ENCODE measurements at places on chromosomes 11 and 22. TPM values are rescaled to one million over a fixed set of nuclear protein-coding genes. Genes with fewer than 3 reads are reported as not detected.

GRCh38 chr22:50218996-50219727 lies 18.4 kb downstream of the SELENOO start:
- no peak for DNase-seq

DNA sequence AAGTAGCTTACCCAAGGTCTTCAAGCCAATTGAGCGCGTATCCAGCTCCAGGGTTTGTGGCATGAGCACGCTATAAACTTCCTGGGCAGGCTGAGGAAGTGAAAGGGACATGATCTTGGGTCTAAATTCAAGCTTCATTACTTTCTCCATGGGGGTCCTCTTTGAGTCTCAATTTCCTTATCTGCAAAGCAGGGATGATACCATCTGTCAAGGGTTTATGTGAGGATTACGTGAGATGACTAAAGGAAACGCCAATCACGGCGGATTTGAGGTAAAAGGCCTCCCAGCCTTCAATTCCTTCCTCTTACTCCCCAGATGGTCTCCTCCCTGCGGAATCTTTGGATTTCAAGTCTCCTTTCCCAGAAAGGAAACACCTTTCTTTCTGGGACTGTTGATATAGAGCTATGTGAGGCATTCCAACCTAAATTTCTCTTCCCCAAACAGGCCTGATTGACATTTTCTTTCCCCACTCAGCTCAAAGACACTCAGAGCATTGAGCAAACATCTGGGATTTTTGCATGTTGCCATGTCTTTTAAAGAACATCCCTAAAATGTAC lies 474.4 kb downstream of the INSC start:
- no peak for DNase-seq

Gene GALNT18
- polyA plus RNA-seq, result 35.0 TPM

DNA sequence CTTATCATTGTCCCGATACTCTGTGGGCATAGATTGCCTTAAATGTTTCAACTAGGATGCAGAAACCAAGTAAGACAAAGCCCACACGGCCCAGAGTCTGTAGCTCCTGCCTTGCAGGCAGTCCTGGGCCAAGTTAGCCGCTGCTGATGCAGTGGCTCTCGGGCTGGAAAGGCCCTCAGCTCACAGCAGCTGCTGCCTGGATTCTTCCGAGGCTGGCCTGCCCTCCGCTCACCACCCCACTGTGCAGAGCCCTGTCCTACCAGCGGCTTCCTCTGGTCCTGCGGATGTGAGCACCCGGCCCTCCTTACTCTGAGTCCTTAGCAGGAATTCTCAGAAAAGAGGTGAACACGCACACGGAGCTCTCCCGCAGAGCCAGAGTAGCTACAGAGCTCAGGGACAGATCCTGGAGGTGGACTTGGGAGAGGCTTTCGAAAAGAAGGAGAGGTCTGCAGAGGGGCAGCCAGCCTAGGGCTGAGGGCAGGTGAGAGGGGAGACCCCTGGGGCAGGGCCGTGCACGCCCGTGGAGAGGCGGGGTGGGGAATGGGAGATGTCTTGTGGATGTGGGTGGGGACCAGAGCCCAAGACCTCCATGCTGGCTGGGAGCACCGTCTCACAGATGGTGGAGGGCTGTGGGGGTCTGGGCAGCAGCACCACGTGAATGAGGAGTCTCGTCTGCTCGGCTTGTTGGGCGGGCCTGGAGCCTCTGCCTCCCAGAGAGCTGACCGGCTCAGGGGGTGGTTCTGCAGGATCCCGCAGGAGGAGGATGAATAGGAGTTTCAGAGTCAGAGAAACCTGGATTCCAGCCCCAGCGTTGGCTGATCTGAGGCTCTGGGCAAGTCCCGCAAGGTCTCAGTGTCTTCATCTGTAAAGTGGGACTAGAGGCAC lies 117.4 kb upstream of the B3GAT1 start:
- no peak for DNase-seq

Gene OR52E8
- not detected for polyA plus RNA-seq

- DNase-seq, result no peak
These were observed 8.1 kb downstream of the FAR1 start for GRCh38 chr11:13676576-13676975.

Gene SNRPD3
- polyA plus RNA-seq, result 186 TPM

DNA sequence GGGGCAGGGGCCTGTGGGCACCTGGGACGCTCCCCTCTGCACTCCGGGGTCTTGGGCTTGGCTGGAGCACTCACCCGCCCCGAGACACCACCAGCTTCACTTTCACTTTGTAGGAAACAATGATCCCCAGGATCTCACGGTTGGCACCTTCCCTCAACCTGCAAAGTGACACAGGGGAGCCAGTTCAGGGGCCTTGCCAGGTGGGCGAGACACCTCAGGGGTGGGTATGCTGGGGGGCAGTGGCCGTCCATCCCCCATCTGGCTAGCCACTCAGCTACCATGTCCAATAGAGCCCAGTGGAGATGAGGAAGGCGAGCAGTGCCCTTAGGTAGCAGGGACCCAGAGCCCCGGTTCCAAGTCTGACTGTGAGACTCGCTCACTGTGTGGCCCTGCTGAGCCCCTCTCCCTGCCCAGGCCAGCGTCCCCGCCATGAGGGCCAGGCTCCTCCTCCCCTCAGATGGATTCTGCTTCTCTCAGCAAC lies 32.3 kb downstream of the TPBGL start:
- no peak for DNase-seq

DNA sequence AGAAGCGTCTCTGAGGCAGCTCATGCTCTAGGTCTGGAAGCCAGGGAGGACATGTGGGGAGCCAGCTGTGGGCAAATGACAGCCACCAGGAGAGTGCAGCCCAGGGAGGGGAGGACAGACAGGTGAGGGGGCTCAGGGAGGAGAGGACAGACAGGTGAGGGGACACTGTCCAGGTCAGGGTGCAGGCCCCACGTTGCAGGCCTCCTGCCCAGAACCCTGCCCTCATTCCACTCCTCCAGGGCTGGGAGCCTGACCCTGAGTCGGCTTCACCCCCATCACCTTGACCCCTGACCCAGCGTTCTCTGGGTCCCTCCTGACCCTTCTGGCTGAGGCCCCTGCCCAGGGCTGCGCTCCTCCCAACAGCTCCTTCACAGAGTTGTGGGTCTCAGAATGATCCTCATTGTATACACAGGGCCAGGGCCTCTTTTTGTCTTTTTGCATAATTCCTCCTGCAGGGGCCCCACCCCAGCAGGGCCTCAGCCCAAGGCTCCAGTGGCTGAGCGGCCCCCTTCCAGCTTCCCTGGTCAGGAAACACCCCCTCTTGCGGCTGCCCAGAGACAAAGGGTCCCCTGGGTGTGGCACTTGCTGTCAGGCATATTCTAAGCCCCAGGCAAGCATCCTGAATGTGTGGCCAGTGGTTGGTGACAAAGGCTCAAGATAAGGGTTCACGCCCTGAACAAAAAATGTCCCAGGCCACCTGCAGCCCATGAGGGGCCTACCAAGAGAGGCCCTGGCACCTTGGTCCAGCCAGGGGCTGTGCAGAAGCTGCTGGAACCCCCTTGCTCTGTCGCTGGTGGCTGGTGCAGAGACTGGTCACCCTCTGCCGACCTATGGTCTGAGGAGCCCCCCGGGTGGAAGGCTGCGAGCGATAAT lies 853.0 kb downstream of the BRD1 start:
- DNase-seq, result no peak

Gene RBX1
- polyA plus RNA-seq, result 68.8 TPM

Gene HBE1
- polyA plus RNA-seq, result 3.6 TPM

DNA sequence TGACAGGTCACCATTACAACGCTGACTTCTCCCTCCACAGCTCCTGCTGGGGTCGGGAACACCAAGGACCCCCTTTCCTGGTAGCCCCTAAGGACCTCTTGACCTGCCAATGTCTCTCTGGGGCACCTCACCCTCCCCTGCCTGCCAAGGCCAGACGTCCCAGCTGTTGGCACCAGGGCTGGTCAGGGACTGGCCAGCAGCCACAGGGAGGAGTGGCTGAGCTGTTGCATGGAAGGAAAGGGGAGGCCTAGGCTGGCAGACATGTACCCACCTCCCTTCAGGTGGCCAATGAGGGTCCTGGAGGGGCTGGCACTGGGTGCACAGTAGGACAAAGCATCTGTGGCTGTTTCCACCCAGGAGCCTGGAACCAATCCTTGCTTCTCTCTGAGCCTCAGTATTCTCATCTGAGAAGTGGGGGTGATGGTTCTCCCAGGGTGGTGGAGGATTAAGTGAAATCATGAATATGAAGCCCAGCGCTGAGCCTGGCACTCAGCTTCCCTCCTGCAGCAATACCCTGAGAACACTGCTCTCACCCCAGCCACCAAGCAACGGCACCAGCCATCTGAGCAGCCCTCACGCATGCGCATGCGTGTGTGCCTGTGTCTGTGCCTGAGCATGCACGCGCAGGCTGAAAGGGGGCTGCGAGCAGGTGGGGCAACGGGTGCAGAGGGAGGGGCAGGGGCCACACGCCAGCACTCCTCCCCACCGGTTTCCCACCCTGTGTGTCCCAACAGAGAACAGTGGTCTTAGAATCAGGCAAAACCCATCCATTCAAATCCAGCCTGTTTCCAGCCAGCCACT lies 5.9 kb downstream of the KCNJ4 start:
- no peak for DNase-seq

- no peak for DNase-seq
These were observed 892.3 kb downstream of the OPCML start for GRCh38 chr11:132639986-132640385.

DNA sequence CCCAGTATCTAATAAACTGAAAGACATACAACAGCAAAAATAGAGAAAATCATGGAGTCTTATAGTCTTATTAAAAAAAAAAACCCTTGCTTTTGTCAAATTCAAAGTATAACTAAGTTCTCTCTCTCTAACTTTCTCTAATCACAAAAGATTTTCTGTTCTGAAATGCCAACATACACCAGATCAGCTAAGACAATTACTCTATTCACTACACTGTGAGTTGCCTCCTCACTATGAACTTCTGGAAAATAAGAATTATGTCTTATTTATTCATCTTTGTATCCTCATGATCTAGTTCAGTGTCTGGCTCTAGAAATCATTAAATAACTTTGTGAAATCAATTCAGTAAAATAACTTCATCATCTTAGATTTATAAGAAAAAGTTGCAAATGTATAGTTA lies 12.7 kb downstream of the FAM76B start:
- no peak for DNase-seq

DNA sequence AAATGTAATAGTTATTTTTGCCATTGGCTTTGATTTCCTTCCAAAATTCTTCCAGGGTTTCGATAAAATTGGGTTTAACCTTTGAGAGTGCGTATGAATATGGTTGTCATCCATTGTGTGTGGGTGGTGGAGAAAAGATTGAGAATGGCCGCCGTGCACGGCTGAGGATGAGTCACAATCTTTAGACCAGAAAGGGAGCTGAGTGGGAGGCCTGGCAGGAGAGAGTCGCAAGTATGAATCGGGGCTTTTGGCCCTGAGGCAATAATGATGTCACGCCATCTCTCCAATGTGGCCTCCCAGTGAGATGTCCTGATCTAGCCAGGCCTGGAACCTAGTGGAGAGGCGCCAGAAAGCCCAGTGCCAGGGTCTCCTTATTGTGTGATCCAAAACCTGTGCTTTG lies 33.1 kb upstream of the SMPD1 start:
- DNase-seq, result no peak

GRCh38 chr22:35467681-35468434 lies 67.9 kb downstream of the MCM5 start:
- DNase-seq, result no peak

Gene SHANK2
- 26.1 TPM for polyA plus RNA-seq

GRCh38 chr22:42282943-42283277 lies 12.5 kb upstream of the TCF20 start:
- no peak for DNase-seq

Gene PRG3
- polyA plus RNA-seq, result 0.39 TPM

GRCh38 chr11:96001037-96001436 lies 77.1 kb upstream of the MTMR2 start:
- DNase-seq, result no peak

Gene KCNK4
- not detected for polyA plus RNA-seq

DNA sequence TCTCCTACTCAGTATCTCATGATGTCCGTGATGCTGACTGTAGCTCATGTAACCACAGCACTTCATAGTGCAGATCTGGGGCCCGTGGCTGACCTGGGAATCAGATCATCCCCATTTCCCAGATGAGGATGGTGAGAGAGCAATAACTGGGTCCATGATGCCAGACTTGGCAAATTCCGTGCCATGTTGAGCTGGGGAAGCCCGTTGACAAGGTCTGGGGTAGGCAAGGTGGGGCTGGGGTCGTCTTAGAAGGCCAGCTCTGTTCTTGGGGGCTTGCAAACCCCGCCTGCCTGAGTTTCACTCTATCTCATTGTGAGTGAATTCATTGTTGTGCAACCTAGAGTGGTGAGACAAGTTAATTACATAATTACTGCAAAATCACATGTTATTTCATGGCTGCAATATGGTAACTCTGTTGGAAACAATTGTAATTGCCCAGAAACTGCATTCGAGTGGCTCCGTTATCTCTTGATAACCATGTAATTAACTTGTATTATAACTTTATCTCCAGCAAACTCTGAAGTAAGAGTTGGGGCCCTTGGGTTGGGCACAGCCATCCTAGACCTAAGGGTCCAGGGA lies 41.7 kb downstream of the LMO1 start:
- no peak for DNase-seq

Gene CALCA
- 13.6 TPM for polyA plus RNA-seq

GRCh38 chr22:27726331-27726685 lies 75.2 kb downstream of the MN1 start:
- DNase-seq, result no peak

DNA sequence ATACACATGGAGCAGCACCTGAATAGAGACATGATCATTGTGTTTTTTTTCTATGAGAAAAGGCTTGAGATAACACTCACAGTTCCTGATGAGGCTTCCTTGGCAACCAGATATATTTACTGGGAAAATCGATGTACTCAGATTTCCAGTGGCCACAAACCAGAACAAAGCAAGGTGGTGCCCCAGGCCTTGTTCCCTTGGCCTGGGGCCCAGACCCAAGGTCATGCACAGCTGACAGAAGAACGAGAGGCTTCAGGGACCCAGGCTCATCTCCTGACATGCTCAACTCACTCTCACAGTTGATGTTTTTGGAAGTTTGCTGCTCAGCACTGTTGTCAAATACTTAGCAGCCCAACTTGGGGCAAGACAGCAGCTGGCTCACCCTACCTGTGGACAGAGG lies 281.8 kb downstream of the NTM start:
- DNase-seq, result no peak

DNA sequence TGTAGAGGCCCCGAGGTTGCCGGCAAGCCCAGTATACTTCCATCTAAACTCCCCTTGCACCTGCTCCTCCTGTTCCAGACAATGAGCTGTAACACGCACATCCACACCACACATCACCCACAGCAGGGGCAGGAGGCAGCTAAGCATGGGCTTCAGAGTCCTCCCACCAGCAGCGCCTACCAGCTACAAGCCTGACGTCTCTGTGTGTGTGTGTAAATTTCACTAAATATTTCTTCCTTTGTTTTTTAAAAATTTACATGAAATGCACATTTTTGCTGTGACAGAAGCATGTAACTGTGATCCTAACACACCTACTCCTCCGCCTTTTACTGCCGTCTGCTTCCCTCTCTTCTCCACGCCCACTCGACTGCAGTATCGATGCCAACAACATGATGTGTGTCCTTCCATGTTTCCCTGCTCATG lies 29.4 kb upstream of the PACSIN2 start:
- no peak for DNase-seq

- no peak for DNase-seq
These were observed 203.6 kb upstream of the SESN3 start for GRCh38 chr11:95434489-95435057.

Gene OR51B2
- not detected for polyA plus RNA-seq
